ENCODE measurements at places on chromosomes 7 and 10.

- DNase-seq: no peak
Observed at GRCh38 chr10:124647421-124648130, 96.6 kb downstream of the FAM53B start.

DNA sequence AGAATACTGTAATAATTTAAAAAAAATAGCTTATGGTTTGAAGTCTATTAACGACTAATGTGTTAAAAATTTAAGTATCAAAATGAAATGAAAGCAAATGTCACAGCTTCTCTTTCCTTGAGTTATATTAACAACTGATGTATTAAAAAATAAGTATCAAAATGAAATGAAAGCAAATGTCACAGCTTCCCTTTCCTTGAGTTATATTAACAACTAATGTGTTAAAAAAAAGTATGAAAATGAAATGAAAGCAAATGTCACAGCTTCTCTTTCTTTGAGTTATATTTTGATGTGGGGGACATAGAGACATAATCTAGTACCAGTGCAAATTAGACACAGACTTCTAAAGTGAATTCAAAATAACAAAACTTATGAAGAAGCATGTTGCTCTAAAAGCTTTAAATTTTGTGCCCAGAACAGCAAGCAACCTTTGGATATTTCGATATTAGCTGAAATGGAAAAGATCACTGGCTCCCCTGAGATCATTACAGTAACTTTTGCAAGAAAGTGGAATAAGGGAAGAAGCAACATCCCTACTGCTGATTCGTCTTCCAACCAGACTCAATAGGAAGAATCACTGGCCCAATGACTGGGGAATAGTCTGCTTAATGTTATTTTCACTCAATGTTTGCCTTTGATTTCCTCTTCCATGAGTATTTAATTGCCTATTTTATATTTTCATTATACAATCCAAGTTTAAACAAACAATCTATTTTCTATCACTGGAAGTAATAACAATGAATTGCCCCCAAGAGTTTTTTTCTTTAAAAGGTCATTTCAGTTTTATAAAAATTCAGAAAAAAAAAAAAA, 8.0 kb downstream of the SKAP2 start:
- DNase-seq: no peak

- no peak for DNase-seq
Observed at GRCh38 chr7:34190299-34190698, 285.0 kb downstream of the BMPER start.

DNA sequence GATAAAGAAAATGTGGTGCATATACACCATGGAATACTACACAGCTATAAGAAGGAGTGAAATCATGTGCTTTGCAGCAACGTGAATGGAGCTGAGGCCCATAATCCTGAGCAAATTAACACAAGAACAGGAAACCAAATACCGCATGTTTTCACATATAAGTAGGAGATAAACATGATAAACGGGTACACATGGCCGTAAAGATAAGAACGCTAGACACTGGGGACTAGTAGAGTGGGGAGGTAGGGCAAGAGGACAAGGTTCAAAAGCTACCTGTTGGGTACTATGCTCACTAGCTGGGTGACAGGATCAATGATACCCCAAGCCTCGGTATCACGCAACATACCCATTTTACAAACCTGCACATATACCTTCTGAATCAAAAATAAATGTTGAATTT, 113.7 kb downstream of the CSTF2T start:
- no peak for DNase-seq

DNA sequence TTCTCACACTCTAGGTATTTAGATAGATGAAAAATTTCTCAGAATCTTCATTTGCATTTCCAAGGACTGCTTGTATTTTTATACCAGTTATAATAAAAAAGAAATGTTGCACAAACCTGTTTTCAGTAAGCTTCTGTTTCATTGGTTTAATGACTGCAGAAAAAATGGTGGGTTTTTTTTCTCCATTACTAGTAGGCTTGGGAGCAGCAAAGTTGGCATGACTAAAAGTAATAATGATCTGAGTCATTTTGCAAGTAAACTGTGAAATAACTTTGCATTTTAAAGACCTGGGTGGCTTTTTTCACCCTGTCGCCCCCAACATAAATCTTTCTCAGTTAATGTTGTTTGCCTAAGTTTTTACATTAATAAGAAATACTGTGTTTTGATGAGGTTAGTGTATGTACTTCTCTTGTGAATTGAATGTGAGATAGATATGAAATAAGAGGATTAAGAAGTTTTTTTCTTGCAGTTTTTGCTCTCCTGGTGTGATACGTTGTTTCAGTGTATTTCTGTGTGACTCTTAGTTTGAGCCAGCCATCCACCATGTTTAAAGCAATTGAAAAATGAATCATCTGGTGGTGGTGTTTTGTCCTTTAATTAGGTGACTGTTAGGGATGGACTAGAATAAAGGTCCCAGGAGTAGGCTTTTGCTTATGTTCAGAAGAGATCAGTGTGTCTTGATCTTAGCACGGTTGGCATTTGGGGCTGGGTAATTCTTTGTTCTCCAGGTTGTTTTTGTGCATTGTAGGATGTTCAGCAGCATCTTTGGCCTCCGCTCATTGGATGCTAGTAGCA, 1.8 kb downstream of the GNAI1 start:
- DNase-seq: no peak

DNA sequence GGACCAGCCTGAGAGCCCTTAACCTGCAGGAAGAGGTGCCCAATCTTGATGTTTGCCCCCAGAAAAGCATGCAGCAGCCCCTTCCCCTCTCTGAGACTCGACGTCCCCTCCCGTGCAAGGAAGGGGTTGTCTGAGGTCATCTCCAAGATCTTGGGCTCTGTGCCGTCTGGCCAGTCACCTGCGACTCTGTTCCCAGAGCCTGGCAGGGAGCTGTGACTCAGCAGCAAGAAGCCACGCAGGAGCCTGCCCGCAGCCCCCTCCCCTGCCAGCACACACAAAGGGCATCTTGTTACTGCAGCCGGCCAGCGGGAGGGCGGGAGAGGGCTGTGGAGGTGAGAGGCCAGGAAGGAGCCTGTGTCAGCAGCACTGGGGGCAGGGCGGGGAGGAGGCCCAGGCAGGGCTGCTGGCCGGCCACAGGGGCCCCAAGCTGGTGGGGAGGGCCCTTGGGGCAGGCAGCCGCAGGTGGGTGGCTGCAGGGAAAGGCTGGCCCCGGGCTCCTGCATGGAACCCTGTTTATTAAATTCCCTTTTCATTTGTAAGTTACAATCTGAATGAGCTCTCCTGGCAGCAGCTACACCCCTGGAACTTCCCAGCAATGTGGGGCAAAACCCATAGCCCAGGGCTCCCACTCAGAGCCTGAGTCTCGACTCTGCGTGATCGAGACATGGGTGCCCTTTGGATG, 103.7 kb upstream of the ZMIZ1 start:
- DNase-seq: peak; percentile 94

DNA sequence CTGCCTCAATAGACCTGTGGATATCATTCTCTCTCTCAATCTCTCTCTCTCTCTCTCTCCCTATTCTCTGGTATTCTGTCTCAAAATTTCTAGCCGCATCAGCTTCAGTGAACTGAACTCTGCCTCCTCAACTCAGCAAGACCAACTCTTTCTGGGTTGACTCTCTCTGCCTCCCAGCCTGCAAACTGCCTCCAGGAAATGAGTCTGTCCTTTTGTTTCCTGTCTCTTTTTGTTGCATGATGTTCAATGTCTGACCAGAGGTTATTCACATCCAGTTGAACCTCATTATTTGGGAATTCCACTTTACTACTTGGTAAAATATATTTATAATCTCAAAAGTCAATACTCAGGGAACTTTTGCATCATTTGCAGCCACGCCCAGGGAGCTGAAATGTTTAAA, 682.7 kb upstream of the FZD8 start:
- DNase-seq: no peak

GRCh38 chr7:157585113-157585861, 248.5 kb downstream of the DNAJB6 start:
- DNase-seq: no peak

DNA sequence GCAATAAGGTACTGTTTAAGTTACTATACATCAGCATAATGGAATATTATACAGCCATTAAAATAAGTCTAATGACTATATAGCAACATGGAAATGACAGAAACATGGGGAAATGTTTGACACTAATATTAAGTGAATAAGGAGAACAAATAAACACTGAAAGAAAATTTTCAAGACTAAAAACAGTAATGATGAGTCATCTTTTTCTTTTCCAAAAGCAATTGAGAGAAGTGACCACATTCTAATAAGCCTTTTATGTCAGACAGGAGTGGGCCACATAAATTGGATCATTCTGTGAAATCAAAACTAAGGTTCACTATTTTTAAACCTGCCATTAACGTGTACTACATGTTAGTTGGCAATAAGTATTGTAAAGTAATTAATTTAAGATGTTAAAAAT, 187.5 kb downstream of the AHR start:
- DNase-seq: no peak

DNA sequence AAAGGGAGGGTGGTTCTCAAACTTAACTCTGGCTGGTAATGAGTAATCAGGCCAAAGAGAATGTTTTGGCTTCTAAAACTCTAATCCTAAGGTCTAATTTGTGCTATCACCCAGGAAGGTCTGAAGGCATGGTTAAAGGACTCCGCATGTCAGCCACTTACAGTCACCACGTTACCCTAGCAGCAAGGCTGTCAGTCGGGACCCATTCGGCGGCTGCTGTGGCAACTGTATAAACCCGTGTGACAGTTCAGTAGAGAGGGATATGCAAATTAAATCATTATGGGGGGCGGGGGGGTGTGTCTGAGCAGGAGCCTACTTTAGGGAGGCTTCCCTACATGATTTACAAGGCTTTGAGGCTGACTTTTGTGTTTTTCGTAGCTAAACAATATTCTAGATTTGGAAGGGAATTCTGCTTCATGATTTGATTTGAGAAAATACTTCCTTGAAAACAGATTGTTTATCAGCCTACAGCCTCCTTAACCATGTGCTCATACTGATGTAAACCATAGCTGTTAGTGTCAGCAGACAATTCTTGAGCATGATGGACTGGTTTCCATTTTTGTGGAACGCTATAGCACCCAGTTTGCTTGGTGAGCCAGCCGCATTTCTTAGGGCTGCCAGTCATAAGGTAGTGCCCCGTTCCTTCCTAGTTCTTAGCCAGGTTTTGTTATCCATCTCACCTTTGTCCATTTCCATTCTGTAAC, 284.4 kb downstream of the USP6NL start:
- no peak for DNase-seq

DNA sequence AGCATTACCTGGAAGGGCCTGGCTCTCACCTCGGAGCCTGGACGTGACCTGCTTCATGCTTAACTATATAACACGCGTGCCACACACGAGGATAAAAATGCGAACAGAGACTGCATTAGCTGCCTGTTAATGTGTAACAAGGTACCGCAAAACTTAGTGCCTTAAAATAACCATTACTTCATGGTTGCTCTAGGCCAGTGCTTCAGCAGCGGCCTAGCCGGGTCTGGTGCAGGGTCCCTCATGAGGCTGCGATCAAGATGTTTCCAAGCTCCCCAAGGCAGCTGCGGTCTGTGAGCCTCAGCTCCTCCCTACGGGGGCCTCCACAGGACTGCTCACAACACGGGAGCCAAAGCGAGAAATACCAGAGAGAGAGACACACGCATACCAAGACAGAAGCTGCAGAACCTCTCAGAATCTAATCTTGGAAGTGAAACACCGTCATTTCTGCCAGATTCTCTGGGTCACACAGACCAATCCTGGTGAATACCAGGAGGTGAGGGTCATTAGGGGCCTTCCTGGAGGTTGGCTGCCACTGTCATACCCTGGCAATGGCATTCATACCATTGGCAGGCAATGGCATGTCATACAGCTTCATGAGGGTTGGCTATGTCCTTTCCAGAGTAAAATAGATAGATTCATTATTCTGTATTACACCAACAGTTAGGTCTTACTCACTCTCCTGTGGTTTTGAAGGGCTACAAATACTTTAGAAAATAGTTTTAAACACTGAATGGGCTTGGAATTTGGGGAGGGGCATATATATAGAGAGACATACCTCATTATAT, 94.5 kb downstream of the HIPK2 start:
- DNase-seq: no peak

GRCh38 chr10:33897291-33897752, 562.9 kb upstream of the NRP1 start:
- peak; percentile 45 for DNase-seq

DNA sequence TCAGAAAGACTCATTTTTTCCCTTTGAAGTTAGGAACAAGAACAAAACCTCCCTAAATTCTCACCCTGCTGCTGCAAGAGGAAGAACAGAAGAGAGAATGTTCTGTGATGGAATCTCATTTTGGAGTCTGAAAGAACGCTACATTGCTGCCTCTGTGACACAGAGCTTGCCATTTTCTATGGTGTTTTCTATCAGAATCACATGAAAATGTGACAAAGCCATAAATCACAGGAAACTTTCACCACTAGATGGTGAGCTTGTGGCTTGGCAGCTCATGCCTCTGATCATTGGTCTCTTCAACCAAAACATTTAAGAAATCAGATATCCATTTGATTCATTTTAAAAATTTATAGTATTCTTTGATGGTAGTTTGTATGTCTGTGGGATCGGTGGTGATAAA, 82.9 kb downstream of the CADPS2 start:
- peak; percentile 6 for DNase-seq

DNA sequence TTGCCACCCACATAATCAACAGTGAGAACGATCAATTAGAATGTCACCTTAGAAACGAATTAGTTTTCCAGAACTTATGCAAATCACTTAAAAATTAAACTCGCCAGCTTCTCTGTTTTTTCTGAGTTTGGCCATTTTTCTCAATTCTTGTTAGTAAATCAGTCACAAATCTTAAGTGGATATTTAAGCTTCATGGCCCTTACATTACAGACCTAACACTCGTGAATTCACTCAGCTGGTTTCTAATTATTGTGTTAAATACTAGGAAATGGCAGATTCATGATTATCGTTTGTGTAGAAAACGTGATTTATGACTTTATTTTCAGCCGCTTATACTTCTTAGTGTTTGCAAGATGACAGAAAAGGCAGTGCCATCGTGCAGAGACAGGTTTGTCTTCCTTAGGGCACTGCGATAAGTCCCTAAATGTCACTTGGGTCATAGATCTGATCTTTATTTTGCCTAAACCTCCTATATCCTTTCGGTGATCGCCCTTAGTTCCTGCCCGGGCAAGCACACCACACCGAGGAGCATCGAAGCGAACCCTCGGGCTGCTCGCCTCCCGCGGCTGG, 587 bp upstream of the CELF2 start:
- DNase-seq: no peak

DNA sequence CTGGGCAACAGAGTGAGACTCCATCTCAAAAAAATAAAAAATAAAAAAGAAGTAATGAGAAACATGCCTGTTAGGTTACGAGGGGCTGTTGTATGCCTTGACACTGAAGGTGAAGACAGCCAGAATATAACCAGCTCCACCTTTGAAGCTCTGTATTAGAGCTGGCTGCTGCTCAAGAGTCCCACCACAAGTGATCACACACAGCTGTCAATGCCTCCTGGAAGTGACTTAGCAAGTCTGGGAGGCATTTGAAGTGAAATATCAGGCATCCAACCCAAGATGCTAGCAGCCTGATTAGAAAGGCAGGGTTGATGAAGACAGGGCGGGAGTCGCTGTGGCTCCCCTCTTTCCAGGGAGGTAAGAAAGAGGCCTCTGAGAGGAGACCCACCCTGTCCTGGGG, 34.1 kb upstream of the INPP5F start:
- no peak for DNase-seq

DNA sequence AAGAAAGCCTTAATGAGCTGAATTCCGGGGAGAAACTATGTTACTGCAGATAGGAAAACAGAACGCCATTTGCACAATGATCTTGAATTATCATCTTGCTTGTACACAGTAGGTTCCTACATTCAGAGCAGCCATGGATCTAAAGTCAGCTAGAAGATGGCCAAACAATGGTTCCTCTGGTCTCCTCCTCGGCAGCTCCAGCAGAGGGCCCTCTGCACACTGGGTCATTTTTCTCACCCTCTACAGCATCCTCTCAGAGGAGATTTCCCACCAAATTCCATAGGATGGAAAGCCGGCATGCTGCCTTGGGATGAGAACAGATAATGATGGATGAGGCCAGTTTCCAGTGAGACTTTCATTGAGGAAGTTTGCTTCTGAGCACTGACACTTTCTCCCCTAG, 308.5 kb upstream of the NFE2L3 start:
- no peak for DNase-seq
